Jurkat, Clone E6-1 (cell line): ENCODE measurements at places on chromosomes 2 and 18.

- no peak for DNase-seq
Measured at GRCh38 chr18:79690586-79691482, 11.2 kb downstream of the CTDP1 start.

- DNase-seq = no peak
Measured at GRCh38 chr2:30466216-30466615, 19.2 kb downstream of the LCLAT1 start.

GRCh38 chr2:137180012-137180411 is 414.7 kb downstream of the THSD7B start:
- DNase-seq = no peak

- no peak for DNase-seq
Measured at GRCh38 chr2:67834482-67834881, 228.3 kb downstream of the C1D start.

GRCh38 chr18:57134618-57135135 is 12.2 kb upstream of the BOD1L2 start:
- DNase-seq = no peak

- peak; percentile 45 for DNase-seq
Measured at GRCh38 chr2:101251844-101252407, 760 bp upstream of the CNOT11 start.

DNA sequence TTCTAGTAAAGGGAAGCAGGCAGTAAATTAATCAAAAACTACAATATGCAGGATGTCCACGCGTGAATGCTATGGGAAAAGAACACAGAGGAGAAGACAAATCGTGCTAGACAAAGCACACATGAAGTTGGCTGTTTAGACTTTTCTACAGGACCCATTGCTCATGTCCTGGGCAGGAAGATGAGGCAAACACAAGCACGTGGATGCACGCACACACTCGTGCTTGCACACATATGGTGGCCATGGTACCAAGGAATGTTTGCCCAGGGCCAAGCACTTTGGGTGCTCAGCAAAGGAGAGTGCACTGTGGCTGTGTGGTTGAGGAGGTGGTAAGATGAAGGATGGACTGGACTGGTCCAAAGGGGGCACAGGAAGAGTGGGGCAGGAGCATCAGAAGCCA is 80.2 kb upstream of the MCFD2 start:
- no peak for DNase-seq

GRCh38 chr2:238667008-238667407 is 180.9 kb upstream of the TWIST2 start:
- no peak for DNase-seq

GRCh38 chr2:100887713-100888495 is 68.0 kb downstream of the NPAS2 start:
- no peak for DNase-seq

GRCh38 chr2:29490045-29490444 is 374.8 kb downstream of the CLIP4 start:
- DNase-seq = no peak

DNA sequence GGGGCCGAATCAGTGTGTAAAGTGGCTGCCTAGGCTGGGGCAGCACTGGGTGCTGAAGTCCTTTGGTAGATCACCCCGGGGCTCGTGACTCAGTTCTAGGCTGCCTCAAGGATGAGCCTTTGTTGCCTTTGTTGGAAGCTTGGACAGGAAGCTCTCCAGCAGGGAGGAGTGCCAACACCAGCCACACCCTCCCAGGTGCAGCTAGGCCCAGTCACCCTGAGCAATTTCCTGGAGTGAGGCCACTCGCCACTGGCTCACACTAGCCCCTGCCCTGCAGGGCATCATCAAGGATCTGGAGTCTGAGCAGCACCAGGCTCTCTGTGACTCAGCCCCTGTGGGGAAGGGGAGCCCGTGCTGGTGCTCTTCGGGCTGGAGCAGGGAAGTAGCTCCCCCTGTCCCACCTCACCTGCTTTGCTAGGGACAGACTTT is 6.7 kb upstream of the SDC1 start:
- no peak for DNase-seq

DNA sequence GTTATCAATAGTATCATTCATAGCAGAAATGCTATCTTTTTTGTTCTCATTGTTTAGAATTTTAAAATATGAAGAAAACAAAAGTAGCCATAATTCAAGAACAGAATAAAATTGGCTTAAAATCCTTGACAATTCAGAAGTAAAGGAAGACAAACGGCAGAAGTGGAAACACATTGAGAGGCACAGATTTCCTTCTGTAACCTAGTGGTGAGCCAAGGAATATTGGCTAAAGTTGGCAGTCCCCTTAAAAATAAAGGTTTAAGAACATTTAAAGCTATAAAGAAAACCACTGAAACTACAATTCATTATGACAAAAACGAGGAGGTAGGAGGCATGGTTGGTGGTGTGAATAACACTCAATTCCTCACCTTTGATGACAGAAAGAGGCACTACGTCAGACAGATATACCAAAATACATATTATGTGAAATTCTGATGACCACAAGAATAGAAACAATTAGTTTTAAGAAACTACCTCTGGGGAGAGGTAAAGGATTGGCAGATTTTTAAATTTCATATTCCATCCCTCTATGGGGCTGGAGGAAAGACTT is 42.3 kb downstream of the SFT2D3 start:
- no peak for DNase-seq

GRCh38 chr2:88856409-88857135 is 165.1 kb downstream of the RPIA start:
- DNase-seq = no peak

GRCh38 chr2:224058048-224058775 is 19.1 kb upstream of the SERPINE2 start:
- no peak for DNase-seq

GRCh38 chr2:65377556-65378192 is 54.7 kb downstream of the SPRED2 start:
- DNase-seq = peak; percentile 34

DNA sequence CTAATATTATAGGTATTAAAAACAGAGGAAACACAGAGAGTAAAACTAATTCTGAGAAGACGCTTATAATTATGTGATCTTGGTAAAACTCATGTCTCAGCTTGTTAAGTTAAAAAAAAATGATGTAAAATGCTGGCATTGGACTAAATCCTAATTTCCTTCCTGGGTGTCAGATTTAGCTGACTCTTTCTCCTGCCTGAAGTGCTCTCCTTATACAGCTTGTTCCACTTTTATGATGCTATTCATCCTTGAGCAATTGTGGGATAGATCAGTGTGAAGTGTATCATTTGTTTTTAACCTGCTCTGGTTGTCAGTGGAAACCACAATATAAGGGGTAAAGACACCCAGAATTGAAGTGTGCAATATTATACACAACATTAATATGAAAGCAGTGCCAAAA is 84.9 kb downstream of the EFEMP1 start:
- no peak for DNase-seq

GRCh38 chr2:197858607-197859140 is 54.3 kb downstream of the PLCL1 start:
- DNase-seq = no peak

- no peak for DNase-seq
Measured at GRCh38 chr2:51597086-51597485, 565.2 kb upstream of the NRXN1 start.

- no peak for DNase-seq
Measured at GRCh38 chr2:23425338-23425871, 40.4 kb downstream of the KLHL29 start.

- no peak for DNase-seq
Measured at GRCh38 chr2:238063414-238064189, 2.8 kb downstream of the SCLY start.

DNA sequence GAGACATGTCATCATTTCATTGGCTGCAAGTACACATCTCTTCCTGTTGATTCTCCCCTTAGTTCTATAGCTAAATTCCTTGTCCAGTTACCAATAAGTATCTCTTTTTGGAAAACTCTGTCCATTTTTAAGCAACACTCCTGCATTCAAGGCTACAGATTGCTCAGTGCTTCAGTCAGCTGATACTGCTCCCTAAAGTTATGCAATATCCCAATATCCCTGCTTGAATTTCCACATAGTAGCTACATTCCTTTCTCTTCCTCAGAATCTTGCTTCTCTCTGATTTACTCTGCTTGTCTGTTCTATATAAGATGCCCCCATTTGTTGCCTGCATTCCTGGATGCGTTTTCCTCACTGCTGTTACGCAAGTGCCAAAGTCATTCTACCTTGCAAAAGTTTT is 109.8 kb downstream of the PARD3B start:
- DNase-seq = no peak

DNA sequence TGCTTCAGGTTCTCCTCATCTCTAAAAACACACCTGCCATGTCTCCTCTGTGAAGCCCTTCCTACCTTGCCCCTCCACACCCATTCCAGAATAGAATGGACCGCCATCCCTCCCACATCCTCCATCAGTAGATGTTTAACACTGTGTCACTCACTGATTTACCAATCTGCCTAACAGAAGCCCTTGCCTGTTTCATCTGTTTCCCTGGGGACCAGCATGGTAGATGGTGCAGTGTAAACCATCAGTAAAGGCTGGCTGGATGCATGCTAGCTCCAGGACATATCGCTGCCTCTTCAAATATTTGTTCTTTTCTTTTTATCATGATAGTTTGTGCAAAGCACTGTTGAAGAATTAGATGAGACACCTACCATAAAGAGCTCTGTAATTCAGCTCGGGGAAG is 271.4 kb downstream of the PIEZO2 start:
- no peak for DNase-seq

- no peak for DNase-seq
Measured at GRCh38 chr18:43049021-43049420, 66.5 kb downstream of the RIT2 start.

DNA sequence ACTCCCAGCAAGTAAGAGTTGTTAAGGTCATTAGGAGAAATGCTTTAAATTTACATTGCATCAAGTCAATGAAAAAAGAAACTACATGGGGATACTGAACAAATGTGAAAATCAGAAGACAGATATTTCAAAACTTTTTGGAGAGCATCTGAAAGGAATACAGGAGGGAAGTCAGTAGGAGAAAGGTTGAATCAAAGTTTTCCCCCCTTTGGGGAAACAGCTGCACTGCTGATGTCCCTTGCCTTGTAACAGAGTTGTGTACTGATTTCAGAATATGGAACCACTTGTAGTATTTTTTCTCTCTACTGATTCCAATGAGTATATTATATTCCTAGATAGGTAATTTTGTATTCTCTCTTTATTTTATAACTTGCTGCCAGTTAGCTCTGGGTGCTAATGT is 592.5 kb upstream of the ZEB2 start:
- DNase-seq = no peak

GRCh38 chr2:34787341-34787740 is 1188.2 kb upstream of the FAM98A start:
- no peak for DNase-seq

- no peak for DNase-seq
Measured at GRCh38 chr2:3292416-3292815, 85.2 kb downstream of the EIPR1 start.

- no peak for DNase-seq
Measured at GRCh38 chr2:208426412-208427045, 19.9 kb downstream of the PTH2R start.

DNA sequence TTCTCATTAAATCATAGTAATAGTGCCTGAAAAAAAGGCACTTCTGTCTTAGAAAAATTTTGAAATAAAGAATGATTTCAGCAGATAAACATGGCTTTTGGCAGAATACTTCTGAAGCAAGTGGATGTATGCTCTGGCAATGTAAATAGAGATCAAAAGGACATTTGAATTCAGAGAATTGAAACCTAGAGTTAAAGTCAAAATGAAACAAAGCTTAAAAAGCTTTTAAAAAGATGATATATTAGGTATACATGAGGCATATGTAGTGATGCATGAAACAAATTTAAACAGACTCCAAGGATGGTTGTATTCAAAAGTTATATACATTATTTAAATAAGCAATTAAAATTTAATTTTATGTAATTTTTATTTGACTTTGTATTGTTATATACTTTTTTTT is 1344.5 kb upstream of the TMEFF2 start:
- no peak for DNase-seq

- no peak for DNase-seq
Measured at GRCh38 chr2:197197895-197198311, 112.7 kb downstream of the ANKRD44 start.

GRCh38 chr2:241502281-241502680 is 6.1 kb downstream of the STK25 start:
- no peak for DNase-seq

DNA sequence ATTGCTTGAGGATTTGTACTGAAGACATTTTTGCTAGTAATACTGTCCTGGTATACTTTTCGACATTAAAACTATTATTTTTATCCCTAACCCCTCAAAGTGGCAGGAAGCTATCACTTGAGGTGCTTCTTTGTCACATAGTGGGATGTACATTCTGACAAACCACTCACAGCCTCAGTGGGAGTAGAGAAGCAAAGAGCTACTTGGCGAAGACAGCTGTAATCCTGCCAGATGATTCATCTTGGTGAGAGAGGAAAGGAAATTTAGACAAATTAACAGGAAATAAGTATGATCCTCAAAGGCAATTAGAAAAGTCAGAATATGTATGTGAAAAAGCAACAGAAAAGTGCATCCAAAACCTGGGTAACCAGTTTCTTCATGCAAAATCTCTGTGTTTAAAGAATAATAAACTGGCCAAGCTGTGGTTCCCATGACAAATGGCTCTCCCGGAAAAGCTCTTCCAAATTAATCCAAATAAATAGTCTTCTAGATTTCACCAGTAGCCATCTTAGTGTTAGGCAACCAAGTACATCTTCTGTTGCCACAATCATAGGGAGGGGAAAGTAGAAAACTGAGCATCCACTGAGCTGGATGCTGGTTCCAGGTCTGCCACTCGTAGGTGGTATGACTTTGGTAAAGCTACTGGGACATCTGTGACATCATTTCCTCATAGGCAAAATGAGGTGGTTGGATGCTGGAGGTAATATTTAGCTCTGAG is 308.0 kb upstream of the LYPD1 start:
- no peak for DNase-seq

GRCh38 chr2:653645-654425 is 23.4 kb downstream of the TMEM18 start:
- no peak for DNase-seq

DNA sequence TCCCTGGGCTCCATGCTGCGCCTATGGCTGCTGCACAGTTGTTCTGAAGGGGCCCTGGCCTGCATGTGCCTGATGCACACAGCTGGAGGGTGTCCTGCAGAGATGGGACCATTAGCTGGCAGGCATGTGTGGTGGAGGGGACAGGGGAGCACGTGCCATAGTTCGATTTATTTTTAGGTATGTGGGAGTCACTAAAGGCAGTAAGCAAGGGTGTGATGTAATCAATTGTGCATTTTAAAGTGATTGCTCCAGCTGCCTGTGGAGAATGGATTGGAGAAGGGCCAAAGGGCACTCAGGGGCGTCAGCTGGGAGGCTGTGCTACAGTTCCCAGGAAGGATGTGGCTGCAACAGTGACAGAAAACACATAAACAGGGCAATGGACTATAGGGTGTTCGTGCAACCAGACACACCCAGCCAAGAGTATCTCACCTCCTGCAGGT is 205.1 kb downstream of the ARL4C start:
- peak; percentile 71 for DNase-seq

- no peak for DNase-seq
Measured at GRCh38 chr2:234846599-234847363, 105.0 kb upstream of the SH3BP4 start.

DNA sequence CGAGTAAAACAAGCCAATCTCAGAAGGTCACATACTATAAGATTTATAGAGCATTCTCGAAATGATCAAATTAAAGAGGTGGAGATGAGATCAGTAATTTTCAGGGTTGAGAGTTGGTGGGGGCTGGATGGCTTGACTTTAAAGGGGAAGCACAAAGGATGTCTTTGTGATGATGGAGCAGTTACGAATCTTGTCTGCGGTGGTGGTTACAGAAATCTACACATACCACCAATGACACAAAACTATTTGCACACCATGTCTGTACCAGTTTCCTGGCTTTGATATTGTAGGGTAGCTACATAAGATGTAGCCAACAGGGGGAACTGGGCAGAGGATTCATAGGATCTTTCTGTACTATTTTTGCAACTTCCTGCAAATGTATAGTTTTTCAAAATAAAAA is 190.6 kb upstream of the SMIM21 start:
- no peak for DNase-seq
